Glutamatergic neuron (in vitro differentiated cells): ENCODE measurements at places on chromosomes 6 and 20.

DNA sequence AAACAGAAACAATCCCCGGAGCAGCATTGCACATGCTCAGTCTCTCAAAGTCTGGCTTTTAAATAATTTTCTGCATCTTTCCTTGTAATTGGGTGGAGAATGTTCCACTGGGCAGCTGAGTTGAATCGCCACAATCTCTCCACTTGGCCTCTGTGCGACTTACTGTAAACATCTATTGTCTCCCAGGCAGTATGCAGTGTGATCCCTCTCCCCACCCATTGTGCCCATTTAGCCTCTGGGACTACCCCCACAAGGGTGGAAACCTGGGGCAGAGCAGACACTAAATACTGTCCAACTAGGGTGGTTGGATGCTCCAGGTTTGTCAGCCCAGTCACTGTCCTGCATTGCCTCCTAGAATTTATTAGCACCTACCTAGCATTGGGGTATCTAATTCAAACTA lies 96.2 kb downstream of the JARID2 start:
- DNase-seq = no peak

- DNase-seq = no peak
Measured at GRCh38 chr6:149363154-149363553, 36.9 kb upstream of the SUMO4 start.

DNA sequence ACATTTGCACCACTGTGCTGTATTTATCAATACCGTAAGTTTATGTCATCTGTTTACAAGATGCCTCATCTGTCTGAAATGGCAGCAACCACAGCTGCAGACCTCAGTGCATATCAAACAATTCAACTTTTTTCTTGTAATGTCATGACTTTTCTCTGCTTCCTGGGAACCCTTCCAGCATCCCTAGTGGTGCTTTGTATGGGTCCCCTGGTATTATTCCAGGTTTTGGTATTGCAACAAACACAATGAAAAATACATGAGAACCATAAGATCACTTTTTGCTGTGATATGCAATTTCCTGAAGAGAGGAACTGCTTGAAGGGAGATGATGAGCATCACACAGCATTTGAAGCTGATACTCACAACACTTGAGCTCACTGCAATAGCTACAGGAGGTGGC lies 12.0 kb upstream of the TXNDC5 start:
- no peak for DNase-seq

- DNase-seq = no peak
Measured at GRCh38 chr6:38307740-38308139, 332.0 kb downstream of the BTBD9 start.

DNA sequence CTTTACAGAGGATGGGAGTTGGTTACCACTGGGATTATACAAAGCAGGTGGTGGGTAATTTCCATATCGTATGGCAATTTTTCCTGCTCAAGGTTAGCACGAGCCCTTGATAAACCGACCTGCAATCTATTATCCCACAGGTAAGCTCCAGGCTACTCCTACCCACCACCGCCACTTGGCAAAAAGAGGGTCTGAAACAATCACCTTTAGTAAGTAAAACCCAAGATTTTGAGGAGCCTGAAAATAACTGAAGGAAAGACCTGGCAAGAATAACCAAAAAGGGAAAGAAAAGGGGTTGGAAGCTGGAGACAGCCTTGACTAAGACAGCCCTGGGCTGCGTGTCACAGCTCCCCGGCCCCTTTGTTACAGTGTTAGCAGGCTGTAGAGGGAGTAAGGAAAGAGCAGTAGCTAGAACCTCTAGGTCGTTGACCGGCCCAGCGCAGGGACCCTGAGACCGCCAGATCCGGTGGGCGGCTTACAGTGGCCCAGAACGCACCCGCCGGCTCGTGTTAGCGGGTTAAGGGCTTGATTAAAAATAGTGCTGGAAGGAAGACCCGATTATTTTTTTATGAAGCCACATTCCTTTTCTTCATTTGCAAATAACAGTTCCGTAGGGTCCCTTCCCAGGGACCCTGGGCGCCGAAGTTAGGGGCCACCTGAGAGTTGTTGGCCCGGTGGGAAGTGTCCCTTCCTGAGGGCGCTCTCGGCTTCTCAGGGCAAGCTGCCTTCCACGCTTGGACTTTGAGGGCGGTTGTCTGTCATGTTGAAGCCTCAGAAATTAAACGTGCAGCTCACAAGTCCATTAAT lies 30.5 kb downstream of the TFAP2B start:
- no peak for DNase-seq

GRCh38 chr6:455006-455585 lies 63.5 kb downstream of the IRF4 start:
- no peak for DNase-seq

- DNase-seq = no peak
Measured at GRCh38 chr20:24361541-24361940, 107.9 kb upstream of the SYNDIG1 start.

DNA sequence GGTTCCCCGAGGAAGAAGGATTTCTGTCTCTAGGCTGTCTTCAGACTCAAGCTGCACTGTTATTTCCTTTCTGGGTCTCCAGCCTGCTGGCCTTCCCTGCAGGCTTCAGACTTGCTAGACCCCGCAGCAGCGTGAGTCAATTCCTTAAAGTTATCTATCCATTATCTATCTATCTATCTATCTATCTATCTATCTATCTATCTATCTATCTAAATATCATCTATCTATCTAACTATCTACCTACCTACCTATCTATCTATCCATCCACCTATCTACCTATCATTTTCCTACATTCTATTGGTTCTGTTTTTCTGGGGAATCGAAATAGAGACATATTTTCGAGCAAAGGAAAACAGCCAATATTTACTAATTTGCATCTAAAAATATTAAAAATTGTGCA lies 48.7 kb upstream of the BMP6 start:
- no peak for DNase-seq

- DNase-seq = no peak
Measured at GRCh38 chr20:5757949-5758348, 7.7 kb downstream of the SHLD1 start.

- no peak for DNase-seq
Measured at GRCh38 chr6:220312-220711, 72.0 kb upstream of the DUSP22 start.

DNA sequence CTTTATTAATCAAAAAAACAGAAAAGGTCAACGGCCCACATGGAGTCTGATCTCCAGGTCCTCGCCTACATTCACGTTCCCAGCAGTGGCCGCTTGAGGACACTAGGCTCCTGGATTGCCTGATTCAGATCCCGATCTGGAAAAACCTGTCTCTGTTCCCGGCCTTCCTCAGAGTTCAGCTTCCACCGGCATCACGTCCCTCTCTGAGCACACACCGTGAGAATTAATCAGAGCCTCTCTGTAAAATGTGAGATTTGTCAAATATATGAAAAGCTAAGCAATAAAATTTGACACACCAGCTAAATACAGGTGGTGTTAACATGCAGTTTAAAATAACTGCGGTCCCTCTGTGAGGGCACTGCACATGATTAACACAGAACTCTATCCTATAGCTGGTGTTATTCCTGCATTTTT lies 122.8 kb upstream of the COL21A1 start:
- DNase-seq = peak; percentile 33

DNA sequence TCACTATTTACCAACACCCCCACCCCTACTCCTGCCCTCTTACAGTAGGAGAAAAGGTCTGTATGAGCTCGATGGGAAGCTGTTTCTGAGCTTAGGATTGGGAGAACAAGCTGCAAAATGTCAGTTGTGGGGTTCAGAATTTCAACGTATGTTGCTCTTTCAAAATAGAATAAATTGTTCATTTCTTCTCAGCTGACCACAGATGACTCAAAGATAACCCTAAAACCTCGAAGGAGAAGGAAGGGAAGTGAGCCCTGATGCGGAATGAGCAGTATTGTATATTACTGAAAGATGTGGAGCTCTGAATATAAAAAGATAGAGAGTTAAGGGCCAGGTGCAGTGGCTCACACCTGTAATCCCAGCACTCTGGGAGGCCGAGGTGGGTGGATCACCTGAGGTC lies 35.9 kb upstream of the MYLIP start:
- no peak for DNase-seq

DNA sequence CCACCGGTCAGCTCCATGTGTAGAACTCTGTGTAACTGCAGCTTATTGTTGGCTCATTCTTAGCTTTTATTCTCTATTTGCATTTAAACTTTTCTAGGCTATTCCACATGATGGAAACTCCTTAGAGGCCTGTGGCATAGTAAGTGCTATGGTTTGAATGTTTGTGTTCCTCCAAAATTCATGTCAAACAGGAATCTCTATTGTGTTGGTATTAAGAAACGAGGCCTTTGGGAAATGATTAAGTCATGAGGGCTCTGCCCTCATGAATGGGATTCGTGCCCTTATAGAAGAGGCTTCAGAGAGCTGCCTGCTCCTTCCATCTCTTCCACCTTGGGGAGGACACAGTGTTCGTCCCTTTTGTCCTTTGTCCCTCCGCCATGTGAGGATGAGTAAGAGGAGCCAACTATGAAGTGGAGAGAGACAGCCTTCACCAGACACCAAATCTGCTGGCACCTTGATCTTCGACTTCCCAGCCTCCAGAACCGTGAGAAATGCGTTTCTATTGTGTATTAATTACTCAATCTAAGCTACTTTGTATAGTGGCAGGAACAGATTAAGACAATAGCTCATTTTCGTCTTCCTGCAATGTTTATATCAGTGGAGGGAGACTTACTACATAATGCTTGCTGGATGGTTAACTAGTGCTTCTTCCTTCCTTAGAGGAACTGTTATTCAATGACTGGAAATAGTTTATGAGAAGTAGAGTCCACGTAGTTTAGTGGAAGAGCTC lies 361.1 kb downstream of the FARS2 start:
- DNase-seq = no peak

DNA sequence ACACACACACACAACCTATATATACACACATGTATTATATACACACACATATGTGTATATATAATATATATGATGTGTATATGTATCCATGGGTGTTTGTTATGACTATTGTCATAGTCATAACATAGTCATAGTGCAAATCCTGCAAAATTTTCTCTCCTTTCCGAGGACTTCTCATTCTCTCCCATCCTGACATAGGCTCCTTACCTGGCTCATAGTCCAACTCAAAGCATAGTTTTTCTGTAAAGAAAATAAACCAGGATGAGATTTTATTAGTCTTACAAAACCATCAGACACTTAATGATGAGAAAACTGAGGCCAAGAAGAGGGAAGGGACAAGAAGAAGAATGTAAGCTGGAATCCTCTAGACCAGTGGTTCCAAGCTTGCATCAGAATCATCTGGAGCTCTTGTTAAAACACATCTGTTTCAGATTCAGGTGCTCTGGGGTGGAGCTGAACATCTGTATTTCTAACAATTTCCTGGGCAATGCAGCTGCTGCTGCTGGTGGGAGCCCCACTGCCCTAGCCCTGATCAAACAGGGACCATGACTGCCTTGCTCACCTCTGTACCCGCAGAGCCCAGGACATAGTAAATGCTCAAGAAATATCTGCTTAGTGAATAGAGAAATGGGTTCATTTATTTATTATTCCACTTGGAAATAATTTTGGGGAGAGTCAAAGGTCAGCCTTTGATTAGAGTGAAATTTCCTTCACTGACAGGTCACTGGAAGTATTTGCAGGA lies 5.3 kb downstream of the TRIM10 start:
- DNase-seq = no peak
